ENCODE measurements at places on chromosomes 12 and 14.

- no peak for DNase-seq
Measured at GRCh38 chr14:52121441-52121840, 52.6 kb upstream of the NID2 start.

DNA sequence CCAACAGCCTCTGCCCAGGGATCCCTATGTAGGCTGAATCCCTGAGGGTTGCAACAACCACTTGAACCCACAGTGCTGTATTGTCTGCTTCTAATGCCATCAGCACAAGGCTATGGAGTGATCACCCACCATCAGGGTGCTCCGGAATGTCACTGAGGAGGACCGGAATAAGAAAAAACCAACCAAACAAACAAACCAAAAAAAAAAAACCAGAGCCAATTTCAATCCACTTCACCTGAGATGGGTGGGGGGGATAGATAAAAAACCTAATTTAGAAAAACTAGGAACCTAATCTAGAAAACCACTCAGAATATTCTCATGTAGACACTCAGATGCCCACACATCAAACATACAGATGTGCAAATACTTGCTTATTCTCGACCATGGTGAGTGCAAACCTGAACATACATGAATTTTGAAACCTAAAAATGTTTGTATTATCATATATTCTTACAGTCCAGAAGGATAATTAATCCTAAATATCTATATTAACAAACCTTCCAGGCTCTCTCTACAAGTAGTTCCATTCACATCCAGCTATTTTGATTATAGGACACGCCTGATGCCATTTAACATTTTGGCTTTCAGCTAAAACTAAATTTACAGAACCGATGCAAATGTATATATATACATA is 3.7 kb downstream of the TBX5 start:
- no peak for DNase-seq

- DNase-seq = no peak
Measured at GRCh38 chr12:51077930-51078329, 5.5 kb downstream of the CSRNP2 start.

- DNase-seq = no peak
Measured at GRCh38 chr12:71440345-71440762, 756 bp downstream of the LGR5 start.

- DNase-seq = peak; percentile 44
Measured at GRCh38 chr12:105706321-105706972, 376.0 kb downstream of the C12orf75 start.

DNA sequence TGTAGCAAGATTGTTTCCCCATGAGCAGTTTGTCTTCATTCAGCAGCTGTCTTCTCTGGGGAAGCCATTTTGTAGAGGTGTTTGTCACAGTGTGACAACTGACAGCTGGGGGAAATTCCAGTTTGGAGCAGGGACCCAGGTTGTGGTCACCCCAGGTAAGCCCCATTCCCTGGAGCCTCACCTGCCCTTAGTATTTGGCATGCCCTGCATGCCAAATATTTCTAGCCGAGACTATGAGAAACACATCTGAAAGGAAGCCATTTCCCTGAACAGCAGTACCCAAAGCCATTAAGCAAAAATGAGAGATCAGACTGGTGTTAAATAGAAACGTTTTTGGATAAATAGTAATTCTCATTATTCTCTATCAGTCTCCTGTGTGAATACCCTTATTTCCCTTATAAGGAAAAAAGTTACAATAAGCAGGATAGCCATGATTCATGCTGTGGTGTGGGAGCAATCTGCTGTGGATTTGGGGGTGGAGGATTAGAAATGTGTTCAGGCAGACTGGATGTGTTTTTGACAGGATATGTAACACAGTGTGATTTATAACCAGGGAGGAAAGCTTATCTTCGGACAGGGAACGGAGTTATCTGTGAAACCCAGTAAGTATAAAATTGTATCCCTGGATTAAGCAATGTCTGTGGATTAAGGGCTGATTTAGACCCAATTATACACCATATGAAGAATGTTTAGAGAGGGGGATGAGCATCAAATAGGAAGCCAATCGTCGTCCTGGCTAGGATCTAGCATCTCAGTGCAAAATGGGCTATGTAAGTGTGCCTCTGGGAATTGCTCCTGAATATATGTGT is 68.9 kb downstream of the DAD1 start:
- no peak for DNase-seq

DNA sequence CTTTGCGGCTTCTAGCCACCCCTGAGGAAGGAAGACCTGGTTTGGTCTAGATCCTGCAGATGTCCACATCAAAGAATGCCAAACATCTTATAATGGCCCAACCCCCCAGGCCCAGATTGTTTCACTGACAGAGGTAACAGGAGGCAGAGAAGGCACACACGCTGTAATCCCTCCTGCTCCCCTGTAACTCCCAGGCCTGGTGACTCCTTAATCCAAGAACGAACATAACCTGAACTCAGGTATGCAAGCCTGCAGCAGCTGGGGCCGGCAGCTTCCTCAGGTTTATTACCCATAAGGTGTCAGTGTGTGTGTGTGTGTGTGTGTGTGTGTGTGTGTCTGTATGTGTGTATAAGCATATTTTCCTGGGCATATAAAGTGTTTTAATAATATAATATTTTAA is 52.7 kb downstream of the ERH start:
- no peak for DNase-seq

- peak; percentile 12 for DNase-seq
Measured at GRCh38 chr14:50396631-50397389, at the start of gene CDKL1. CDKL1 (minus strand) TSS chr14:50396881; CDS start chr14:50395868, 1,013 bp downstream.

DNA sequence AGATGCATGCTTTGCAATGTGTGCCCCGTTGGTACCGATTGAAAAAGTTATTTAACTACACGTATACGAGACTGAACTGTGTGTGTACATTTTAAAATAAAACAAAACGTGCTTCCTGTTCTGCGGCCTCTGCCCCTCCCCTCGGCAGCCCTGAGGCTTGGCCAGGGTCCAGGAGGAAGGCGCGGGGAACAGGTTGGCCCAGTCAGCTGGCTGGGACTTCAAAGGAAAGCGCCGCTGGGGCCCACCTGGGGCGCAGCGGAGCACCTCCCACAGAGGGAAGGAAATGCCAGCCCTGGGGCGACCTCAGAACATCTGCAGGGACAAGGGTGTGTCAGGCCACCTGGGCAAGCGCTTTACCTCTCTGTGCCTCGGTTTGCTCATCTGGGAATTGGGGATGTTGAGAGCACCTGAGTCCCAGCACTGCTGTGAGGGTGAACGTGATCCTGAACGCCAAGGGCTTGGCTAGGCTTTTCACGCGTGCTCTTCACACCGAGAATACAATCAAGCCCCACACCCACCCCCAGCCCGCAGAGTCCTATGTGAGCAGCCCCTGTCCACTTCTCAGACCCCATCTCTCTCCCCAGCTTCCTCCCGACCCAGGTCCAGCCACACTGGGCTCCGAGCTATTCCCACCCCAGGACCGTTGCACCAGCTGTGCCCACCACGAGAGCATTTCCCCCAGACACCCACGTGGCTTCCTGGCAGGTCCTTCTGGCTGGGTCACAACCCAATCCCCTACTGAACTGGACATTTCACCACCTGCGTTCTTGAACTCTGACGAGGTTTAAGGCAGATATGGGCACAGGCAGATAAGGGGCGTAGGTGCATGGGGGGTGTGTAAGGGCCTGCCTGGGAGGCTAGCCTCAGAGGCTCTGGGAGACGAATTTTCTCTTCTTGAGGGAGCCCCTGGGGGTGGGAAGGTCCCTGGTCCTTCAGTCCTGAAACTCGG is 41.9 kb upstream of the NCOR2 start:
- no peak for DNase-seq

- no peak for DNase-seq
Measured at GRCh38 chr12:124588751-124589267, 21.4 kb upstream of the NCOR2 start.

GRCh38 chr12:107057071-107057834 is 36.1 kb downstream of the CRY1 start:
- DNase-seq = no peak

GRCh38 chr14:23622990-23623389 is 13.2 kb upstream of the DHRS2 start:
- DNase-seq = no peak

DNA sequence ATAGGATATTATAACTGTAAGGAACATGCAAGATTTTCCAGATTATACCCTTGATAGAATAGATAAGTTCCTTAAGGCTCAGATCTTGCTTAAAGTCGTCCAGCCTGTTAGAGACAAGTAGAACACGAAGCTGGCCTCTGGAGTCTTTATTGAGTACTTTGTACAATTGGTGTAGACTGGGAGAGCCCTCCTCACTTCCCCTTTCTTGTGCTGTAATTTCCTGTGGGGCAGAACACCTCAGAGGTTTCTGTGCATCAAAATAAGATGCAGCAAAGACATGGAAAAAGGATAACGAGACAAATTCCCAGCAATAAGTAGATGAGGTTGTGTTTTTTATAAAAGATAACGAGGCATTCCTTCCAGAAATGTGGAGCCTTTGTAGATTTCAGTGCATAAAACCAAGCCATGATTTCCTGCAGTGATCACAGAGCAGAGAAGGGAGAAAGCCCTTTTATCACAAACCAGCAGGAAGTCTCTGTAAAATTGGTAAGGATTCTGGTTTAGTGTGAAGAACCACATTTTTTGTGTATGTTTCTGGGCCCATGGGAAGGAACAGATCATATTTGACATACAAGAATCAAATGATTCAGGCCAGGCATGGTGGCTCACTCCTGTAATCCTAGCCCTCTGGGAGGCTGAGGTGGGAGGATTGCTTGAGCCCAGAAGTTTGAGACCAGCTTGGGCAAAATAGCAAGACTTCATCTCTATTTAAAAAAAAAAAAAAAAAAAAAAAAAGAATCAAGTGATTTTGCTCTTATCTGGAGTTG is 18.0 kb downstream of the GPRC5A start:
- DNase-seq = no peak

GRCh38 chr14:67622675-67623074 is 3.0 kb downstream of the ARG2 start:
- no peak for DNase-seq

DNA sequence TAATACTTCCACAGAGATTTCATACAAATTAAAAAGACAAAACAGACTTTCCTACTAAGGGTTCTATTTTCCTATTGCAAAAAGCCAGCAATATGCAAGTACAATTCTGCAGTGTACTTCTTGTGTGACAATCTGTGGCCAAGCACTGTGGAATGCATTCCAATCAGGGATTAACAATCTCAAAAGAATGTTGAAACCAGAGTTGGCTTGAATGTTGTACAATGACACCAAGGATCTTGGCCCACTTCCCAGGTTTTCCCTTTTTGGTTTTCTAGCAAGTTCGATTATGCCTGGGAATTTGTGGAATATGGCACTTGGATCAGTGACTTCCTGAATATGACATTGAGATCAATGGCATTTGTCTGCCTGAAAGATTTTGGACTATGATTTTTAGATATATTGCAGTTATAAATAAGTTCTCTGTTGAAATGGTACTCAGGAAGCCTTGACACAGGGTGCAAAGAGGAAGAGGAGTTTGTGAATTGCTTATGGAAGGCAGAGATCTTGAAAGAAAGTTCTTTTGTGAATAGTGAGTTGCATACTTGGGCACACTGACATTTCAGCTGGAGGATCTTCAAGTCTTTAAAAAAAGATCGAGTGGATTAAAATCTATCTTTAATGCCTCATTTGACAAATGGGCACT is 81.4 kb upstream of the FERMT2 start:
- no peak for DNase-seq

DNA sequence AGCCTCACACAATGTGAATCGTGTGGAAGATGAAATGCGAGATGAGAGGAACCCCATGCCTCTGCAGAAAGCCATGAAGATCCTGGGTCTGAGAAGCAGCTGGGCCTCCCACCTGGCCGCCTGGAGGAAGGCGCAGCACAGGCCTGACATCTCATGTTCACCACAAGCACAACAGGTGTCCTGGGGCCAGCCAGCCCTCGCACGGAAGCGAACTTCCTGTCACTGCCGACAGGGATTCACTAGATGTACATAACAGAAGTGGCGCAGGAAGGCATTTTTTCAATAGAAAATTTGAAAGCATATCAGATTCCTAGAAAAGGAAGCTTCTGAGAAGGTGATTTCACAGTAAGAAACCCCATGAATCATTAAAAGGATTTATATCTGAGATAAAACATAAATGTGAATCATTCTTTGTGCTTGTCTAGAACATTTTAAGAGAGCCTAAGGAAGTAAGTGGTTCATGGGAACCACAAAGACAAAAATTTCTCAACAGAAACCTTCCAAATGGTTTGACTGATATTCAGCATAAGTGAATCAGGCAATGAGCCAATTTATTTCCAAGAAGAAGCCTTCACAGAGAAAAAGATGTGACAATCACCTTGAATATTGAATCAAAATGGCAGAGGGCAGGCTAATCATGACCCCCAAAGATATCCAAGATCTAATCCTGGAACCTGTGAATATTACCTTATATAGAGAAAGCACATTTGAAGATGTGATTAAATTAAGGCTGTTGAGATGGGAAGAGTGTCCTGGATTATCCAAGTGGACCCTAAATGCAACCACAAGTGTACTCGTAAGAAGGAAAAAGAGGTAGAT is 311.9 kb downstream of the DUSP6 start:
- no peak for DNase-seq

DNA sequence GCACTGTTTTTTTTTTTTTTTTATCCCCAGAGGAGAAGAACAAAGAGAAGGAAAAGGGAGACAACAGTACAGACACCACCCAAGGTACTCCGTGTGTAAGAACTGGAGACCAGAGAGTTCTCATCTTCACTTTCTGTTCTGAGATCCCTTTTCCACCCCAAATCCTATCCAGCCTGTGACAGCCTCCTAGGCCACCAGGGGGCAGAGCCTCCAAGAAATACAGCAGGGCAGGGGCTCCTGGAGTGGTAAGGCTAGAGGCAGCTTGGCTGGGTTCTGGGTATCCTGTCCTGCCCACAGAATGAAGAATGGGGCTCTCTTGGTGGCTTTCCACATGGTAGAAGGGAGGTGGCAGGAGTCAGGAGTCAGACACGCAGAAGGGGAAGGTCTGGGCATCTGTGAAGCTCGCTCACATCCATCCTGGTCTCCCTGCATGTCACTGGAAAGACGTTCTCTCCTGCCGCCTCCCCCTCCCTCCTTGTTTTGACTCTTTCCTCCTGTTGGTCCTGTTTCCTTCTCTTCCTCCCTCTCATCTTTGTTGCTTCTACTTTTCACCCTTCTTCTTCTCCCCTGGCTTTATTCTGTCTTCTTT is 12.0 kb downstream of the CLSTN3 start:
- DNase-seq = no peak

DNA sequence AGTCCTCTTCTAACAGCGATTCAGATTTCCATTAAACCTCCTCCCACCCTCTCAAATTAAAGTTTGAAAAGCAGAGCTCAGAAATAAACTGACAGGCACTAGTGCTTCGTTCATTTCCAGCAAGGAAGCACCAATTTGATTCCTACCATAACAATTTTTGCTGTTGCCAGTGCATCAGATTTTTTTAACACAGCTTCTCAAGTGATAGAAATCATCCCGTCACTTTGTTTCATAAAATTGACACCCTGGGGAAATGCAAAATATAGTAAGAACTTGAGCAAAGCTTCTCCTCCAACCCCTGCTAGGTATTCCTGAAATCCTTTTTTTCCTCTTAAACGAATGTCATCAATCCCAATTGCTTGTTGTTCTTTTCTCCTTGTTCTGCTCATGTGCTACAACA is 332.1 kb downstream of the FOXG1 start:
- no peak for DNase-seq

- DNase-seq = no peak
Measured at GRCh38 chr14:36513451-36514277, 6.4 kb downstream of the NKX2-1 start.

- no peak for DNase-seq
Measured at GRCh38 chr14:32224737-32225377, 21.8 kb upstream of the RNU6-8 start.

All from cerebellar nuclear complex (tissue), 1 donor.